ENCODE measurements at places on chromosomes 12 and 14.
A peak's percentile ranks its signal among the peaks of the same experiment; 100 is the strongest.

- DNase-seq, result peak; percentile 20
These were observed 131.2 kb upstream of the FOXG1 start for GRCh38 chr14:28635387-28635786.

GRCh38 chr12:19739195-19739776 is 300.0 kb downstream of the AEBP2 start:
- DNase-seq, result peak; percentile 62

DNA sequence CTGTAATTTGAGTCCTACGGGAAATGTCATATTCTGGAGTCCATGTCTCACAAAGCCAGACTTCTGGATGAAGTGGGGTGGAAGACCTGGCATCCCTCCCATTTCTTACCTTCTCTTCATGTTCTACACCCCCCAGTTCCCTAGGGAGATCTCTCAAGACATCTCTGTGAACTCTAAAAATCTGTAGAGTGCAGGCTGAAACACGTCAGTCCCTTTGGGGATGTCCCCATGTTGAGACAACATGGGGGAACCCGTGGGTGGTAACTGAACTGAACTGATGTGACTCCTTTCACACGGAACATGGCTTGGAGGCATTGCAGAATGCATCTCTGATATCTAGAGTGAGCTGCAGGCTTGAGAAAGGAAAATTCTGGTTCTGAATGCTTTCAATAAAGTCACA is 15.2 kb downstream of the SERPINA12 start:
- no peak for DNase-seq

- DNase-seq, result peak; percentile 92
These were observed at the start of gene KCNMB4 for GRCh38 chr12:70365648-70366518. TSS of gene KCNMB4 (plus strand) at chr12:70366290. CDS start at chr12:70366735, 445 bp downstream.

GRCh38 chr12:66637699-66638301 is 41.1 kb downstream of the GRIP1 start:
- DNase-seq, result no peak

DNA sequence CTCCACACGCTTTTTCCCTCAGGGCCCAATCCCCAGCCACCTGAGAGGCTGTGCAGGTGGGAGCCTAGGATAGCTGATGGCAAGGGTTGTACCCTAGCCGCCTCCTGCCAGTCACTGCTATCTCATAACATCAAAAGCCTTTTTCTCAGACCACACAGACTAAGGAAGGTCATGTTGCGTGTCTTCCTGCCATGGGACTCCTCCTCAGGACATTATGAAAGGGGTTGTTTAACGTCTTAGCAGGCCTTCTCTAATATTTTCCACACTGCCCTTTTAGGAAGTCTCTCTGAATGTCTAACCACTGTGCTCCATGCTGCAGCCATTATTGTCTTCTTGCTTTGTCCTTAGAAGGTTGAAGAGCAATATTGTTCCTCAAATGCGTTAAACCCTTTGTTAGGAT is 7.6 kb upstream of the SMUG1 start:
- DNase-seq, result no peak

DNA sequence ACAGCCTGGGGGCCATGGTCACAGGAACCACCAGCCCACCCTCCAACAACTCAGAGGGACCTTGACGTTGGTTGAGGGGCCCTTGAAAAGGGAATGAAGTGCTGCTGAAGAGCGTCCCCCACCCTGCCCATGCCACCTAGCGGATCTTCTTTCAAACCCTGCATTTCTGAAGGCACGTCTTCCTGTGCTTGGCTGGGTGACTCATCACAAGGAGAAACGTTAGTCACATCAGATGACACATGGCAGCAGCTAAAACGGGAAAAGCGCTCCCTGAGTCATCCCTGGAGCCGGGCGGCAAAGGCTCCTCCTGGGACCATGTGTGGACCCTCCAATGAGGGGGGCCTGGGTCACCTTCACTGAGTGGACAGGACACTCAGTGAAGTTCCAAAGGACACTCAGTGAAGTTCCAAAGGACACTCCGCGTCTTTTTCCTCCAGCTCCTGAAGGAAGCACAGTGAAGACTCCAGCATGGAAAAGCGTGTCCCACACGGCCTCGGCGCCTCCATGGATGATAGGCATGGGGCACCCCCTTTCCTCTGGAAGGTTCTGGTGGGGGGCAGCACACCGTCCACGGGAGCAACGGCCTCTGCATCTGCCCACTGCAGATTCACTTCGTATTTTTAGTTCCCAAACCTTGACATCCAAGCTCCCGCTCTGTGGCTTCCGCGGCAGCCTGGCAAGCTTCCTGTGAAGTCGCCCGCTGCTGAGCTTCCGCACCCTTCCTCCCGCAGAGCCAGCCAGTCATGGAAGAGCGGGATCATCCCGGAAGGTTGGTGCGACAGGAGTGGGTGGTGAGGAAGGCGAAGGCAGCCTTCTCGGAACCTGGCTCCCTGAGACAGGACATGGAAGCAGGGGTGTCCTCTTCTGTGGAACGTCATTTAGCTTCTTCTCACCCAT is 383.4 kb downstream of the VRK1 start:
- no peak for DNase-seq

Data from NCI-H345 (cell line).